ENCODE measurements at places on chromosomes 4 and X.
A peak's percentile ranks its signal among the peaks of the same experiment; 100 is the strongest.

DNA sequence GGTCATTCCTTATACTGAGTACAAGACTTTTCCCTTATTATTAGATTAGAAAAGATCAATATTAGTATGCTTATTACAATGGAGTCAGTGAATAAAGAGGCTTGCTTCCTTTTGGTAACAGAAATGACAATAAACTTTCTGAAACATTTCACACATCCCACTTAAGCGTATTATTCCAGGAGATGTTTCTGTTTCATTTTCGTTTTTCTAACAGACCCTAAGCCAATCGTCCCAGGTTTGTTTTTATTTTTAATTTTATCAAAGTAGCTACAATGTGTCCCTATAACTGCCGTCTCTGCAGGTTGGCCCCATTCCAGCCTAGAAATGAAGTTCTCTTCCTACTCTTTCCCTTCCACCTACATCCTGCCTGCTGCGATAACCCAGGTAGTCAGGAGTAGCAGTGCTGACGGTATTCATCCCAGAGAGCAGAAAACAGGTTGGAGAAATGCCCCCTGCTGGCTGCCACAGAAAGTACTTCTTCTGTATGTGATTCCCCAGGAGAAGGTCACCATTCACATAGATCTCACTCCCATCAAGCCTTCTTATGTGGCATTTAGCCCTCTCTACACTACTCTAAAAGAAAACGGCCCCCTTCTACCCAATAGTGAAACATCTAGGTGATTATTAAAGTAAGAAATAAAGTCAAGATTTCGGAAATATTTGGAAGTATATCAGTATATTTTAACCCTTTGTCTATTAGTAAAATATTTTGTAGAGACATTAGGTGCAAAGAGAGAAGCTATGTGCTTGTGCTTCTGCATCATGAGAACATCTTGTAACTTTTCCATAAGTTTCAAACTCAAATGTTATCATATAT is 40.4 kb downstream of the ENPEP start:
- peak; percentile 39 for DNase-seq

- no peak for DNase-seq
These were observed 197.7 kb upstream of the MAB21L2 start for GRCh38 chr4:150384249-150384648.

GRCh38 chr4:123788577-123788976 is 392.0 kb downstream of the SPRY1 start:
- DNase-seq: no peak

- DNase-seq: no peak
These were observed 55.9 kb downstream of the CPLX1 start for GRCh38 chr4:770022-770421.

GRCh38 chr4:159428293-159428692 is 325.4 kb downstream of the RAPGEF2 start:
- no peak for DNase-seq
